ENCODE measurements at places on chromosomes 12 and 14.

- no peak for DNase-seq
These were observed 17.3 kb upstream of the TDRD9 start for GRCh38 chr14:103910984-103911383.

DNA sequence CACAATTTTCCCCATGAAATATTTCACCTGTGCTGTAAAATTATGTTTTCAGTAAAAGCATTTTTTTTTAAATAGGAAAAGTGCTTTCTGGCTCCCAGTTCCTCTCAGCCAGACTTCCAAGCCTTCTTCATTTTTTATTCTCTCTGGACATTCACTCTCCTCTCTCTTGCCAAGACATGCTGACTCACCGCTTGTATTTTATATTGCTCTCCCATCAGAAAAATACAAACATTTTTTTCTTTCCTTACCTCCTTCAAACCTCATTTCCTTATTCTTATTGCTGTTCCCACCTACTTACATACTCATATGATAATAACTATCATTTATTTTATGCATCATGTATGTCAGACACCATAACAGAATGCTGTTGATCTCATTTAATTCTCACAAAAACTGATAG is 37.7 kb upstream of the ZNF641 start:
- DNase-seq = no peak

- DNase-seq = no peak
These were observed 134.7 kb upstream of the GSC start for GRCh38 chr14:94904636-94905035.

DNA sequence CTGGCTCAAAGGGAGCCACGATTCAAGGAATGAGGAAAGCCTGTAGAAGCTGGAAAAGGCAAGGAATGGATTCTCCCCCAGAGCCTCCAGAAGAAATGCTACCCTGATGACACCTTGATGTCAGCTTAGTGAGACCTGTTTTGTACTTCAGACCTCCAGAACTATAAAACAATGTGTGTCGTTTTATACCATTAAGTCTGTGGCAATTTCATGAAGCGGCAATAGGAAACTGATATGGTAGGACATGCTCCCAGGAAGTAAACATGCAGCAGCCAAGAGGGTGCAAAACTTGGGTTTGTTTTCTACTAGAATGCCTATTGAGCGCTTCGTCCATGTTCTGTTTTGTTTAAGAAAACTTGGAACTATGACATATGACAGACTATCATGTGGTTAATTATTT is 2.5 kb upstream of the APOBEC1 start:
- no peak for DNase-seq

GRCh38 chr14:22024137-22024536 is 350.5 kb upstream of the OR4E1 start:
- DNase-seq = no peak

GRCh38 chr12:67690656-67691055 is 42.1 kb downstream of the DYRK2 start:
- no peak for DNase-seq

DNA sequence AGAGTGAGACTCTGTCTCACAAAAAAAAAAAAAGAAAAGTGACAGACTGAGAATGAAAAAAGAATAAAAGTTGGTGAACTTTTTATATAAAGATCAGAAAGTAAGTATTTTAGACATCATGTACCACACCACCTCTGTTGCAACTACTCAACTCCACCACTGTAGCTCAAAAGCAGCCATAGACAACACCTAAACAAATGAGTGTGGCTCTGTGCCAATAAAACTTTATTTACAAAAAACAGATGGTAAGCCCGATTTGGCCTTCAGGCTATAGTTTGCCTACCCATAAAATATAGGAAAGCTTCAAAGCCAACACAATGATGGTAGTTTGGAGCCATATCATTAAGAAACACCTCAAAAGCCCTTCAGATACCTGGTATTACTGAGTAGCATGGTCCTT is 154.5 kb upstream of the FOXN3 start:
- DNase-seq = no peak

GRCh38 chr12:54330442-54330841 is 5.5 kb downstream of the COPZ1 start:
- no peak for DNase-seq

- no peak for DNase-seq
These were observed 16.7 kb downstream of the CNIH1 start for GRCh38 chr14:54424479-54424901.

DNA sequence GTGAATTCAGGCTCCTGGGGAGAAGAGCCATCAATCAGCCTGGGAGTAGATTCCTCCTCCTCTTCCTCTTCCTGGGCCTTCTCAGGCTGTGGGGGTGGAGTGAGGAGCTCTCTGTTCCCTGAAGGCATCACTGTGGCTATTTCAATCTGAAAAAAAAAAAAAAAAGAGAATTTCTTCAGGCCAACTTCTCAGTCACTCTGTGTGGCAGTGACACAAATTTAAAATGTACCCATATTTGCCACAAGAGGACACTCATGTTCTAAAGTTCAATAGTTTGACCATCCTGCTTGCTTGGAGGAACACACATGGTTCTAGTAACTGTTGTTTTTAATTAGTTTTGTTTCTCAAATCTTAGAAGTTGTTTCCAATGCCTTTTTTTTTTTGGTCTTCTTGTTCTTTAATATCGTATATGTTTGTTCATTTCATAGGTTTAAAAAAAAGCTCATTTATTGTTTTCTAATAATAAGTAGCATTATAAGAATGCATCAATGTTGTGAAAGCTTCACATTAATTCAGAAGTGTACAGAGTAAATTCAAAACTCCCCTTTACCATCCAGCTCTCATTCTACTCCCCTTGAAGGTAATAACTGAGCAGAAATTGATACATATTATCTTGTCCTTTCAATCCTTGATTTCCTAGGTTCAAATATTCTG is 23.3 kb upstream of the CCER1 start:
- no peak for DNase-seq

GRCh38 chr12:4091016-4091743 is 182.4 kb upstream of the CCND2 start:
- DNase-seq = no peak

DNA sequence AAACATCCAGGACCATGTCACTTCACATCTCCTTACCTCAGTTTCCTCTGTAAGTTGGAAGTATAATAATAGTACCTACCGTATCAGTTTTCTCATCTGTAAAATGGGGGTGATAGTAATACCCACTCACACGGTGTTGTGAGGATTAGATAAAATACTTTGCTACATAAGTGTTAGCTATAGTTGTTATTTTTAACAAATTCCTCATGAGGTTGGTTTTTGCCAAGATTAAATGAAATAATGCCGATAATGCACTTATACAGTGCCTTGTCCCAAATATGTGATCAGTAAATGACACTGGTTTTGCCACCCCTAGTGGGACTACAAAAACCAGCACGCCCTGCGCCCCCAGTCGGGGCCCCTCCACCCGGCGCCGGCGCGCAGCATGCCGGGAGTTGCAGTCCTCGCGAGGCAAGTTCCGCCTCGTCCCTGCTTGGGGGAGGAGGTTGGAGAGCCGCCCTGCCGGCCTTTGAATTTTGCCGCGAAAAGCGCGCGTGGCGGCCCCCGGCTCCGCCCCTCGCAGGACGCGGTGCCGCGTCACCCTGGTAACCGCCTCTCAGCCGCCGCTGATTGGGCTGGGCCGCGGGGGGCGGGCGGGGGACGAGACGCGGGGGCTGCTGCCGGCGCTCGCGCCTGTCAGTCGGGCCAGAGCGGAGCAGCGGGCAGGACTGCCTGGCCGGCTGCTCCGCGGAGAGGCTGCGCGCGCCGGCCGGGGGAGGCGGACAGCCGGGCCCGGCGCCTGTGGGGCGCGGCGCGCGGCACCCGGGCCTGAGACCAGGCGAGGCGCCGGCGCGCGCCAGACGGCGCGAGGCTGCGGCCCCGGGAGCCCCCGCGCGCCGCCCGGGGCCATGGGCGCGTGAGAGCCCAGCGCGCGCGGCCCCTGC is at the start of gene FAM222A:
FAM222A (plus strand) TSS at position 639 of the 884 bp plus-strand sequence. CDS start 30,322 bp downstream, outside the sequence.
- peak; percentile 96 for DNase-seq

- no peak for DNase-seq
These were observed 28.7 kb downstream of the NKX2-8 start for GRCh38 chr14:36553656-36554260.

DNA sequence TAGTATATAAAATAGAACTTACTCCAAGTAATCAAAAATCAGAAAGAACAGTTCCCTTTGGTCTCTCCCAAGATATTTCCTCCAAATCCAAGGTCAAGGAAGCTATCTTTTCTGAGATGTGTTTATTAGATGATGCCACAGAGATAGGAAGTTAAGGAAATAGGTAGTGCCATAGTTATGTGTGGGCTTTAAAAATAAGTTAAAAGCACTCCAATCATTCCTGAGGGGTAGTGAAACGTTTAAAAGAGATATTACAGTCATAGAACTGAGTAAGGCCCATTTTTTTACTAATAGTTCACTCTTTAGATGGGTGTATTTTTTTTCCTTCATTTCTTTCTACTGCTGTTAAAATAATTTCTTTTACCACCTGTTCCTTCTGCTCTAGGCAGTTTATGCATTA is 1630.9 kb upstream of the SEL1L start:
- no peak for DNase-seq

DNA sequence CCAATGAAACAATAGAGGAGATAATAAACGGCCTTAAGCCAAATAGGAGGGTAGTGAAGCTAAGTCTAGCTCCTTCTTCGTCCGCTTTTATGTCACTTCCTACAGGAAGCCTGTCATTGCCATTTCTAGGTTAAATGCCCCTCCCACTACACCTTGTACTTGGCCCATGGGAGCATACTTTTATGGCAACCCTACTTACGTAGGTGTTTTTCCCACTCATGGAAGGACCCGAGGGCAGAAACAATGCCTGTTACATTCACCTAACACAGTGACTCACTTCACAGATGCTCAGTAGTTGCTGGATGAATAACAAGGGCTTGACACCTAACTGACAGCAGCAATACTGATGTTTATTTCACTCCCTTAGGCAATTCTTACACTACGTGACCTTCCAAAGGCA is 44.5 kb downstream of the ALKBH1 start:
- DNase-seq = no peak

GRCh38 chr12:63945777-63946176 is 101.3 kb downstream of the SRGAP1 start:
- no peak for DNase-seq

- DNase-seq = no peak
These were observed 7.9 kb upstream of the CEP170B start for GRCh38 chr14:104856869-104857860.

- DNase-seq = no peak
These were observed 209.7 kb upstream of the NPAS3 start for GRCh38 chr14:32728976-32729375.

DNA sequence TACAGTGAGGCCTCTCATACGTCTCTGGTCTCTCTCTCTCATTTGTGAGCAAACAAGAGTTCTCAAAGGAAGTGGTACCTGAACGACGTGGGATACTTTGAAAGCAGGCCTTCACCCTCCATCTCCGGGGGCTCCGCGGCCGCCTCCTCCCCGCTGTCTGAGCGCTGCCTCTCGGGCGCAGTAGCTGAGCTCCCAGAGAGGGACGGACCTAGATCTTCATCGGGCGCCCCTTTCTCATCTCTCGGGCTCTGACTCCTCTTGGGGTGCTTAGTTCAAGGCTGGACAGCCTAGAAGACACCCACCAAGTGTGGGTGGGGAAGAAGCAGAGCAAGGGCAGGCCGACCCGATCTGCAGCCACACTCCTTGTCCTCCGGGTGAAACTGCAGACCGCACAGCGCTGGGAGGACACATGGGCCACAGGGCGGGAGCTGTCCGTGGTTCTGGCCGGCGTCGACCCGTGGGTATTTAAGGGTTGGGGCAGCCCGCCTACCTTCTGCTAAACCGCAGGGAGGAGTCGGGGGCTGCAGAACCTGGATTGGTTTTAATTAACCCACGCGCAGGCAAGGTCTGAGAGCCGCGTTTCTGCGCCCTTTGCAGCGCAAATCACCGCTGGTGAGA is 92.7 kb downstream of the PAH start:
- no peak for DNase-seq

DNA sequence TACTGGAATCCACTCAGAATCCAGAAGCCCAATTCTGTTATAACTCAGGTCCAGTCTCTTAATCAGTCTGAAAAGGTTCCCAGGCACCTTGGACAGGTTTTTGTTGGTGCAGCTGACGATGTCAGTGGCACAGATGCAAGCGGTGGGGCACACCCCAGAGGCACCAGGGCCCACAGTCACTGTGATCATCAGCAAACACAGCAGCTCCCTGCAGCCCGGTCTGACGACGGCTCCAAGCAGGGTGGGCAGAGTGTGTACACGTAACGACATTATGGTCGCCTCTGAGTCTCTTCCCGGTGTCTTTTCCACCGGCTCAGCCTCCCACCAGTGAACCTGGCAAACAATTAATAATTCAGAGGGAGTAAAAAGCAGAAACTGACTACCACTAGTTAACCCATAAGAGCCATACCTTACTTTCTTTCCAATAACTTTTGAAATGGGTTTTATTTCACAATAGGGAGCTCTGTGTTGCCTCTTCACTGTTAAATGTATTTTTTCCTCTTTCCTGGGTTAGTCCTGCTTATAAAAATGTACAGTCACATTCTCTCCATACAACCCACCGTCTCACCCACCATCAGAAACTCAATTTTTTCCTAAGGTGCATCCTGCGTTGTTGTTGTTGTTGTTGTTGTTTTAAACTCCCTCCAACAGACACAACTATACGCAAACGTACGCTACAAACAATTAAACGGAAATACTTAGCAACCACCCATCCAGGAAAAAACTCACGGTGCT is 521 bp upstream of the PCED1B start:
- no peak for DNase-seq

GRCh38 chr12:110965574-110965973 is 45.2 kb upstream of the MYL2 start:
- DNase-seq = no peak

GRCh38 chr14:99820702-99821331 is 27.6 kb downstream of the EML1 start:
- no peak for DNase-seq

- DNase-seq = no peak
These were observed 367.3 kb downstream of the DUSP6 start for GRCh38 chr12:88985011-88985410.

DNA sequence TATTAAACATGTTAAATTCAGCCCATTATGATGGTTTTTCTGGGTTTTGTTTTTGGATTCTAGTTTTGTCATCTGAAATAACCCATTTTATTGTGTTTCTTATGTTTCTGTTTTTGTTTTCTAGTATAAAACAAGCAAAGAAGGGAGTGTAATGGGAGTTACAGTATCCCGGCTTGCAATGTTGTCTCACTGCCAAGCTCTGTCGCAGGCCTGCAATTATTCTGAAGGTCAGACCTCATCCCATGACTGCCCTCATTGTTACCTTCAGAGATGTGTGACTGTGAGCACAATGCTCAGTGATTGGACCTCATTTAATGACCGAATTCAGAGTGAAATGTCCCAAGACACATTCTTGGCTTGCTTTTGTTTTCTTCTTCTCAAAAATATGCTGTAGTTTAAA is 73.0 kb upstream of the ATF1 start:
- no peak for DNase-seq

DNA sequence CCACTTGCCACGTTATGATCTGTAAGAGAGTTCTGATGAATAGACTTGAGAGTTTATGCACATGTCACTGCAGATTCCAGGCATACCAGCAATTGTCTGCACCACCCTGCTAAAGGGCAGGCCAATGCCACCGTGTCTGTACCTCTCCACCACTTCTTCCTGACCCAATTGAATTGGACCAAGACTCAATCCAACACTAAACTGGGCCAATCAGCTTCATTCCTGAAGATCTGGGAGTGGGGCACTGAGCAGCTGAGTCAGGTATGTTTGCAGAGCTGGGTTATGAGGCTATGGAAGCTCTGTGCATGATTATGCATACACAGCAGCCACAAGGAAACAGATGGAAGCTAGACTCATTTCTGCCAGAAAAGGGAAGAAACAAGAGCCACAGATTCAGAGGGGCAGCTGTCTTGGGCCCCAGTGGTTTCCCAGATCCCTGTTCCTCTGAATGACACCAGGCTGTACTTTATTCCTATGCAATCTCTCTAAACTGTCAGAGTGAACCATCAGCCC is 28.0 kb downstream of the DAO start:
- no peak for DNase-seq

- DNase-seq = no peak
These were observed 115.9 kb upstream of the TBX3 start for GRCh38 chr12:114799574-114800487.

Measured in D721Med (cell line).